ENCODE measurements at places on chromosomes 7 and 10.

DNA sequence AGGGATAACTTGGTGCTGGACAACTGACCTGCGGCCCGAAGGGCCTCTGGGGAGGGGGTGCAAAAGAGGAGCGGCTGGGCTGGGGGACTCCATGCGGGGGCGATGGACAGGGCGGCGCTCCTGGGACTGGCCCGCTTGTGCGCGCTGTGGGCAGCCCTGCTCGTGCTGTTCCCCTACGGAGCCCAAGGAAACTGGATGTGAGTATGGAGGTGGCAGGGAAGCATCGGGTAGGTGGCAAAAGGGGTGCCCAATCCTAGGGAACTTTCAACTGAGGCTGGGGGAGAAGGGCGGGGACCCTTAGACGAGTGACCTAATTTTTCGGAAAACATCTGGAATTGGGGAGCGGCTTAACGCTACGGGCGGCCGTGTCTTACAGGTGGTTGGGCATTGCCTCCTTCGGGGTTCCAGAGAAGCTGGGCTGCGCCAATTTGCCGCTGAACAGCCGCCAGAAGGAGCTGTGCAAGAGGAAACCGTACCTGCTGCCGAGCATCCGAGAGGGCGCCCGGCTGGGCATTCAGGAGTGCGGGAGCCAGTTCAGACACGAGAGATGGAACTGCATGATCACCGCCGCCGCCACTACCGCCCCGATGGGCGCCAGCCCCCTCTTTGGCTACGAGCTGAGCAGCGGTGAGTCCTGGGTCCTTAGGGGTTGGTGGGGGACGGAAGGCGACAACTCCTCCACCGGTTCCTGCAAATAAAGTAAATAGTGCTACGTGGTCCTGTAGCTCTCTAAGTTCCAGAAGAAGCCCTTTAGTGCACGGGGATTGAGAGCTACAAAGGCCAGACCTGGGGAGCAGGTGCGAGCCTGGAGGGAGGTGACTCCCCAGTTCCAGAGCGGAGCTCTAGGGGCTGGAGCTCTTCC lies 622 bp downstream of the WNT16 start:
- no peak for DNase-seq

- no peak for DNase-seq
Observed at GRCh38 chr7:118327174-118327573, 102.7 kb downstream of the ANKRD7 start.

GRCh38 chr7:4722960-4723630 lies 41.0 kb downstream of the FOXK1 start:
- no peak for DNase-seq

GRCh38 chr7:137110091-137110509 lies 233.4 kb downstream of the PTN start:
- peak; percentile 12 for DNase-seq

DNA sequence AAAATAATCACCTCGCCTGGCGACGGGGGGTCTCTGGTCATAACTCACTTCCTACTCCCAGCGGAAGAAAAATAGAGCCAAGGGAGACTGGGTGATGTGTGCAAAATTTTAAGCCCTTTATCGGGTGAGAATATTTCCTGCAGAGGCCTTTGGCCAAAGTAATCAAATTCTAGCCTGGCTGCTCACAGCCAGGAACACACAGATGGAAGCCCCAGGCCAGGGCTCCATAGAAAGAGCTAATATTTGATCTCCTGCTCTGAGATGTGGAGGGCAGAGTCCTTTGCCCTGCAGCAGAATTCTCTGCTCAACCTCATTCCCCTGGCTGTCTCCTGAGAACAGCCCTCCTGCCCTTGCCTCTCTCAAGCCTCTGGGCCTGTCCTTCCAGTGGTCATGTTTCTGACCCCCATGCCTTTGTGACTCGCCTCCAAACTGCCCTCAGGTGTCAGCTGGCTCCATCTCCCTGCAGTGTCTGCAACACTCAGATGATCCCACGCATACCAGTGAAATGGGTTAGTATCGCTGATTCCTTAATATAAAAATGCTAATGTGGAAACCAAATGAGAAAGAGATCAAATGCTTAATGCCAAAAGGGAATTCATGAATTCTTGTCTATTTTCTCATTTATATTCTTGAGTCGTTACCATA lies 34.5 kb downstream of the FRMD4A start:
- DNase-seq: no peak

DNA sequence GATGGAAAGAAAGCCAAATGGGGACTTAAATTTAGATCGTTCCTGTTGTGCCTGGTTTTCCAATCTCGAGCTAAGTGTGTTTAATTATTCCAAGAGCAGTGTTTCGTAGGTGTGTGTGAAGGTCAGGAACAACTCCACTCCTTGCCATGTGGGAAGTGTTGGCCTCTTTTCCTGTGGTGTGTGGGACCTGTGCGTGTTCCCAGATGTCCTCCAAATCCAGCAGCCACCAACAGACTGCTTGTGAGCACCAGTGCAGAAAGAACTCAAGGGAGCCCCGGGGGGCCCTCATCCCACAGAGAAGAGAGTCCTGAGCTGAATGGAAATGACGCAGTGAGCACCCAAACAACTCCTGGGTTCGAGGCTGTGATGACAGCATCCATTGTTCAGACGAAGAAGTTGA lies 227.7 kb downstream of the TMEM178B start:
- no peak for DNase-seq

GRCh38 chr7:68529221-68529620 lies 1069.1 kb upstream of the AUTS2 start:
- DNase-seq: no peak

DNA sequence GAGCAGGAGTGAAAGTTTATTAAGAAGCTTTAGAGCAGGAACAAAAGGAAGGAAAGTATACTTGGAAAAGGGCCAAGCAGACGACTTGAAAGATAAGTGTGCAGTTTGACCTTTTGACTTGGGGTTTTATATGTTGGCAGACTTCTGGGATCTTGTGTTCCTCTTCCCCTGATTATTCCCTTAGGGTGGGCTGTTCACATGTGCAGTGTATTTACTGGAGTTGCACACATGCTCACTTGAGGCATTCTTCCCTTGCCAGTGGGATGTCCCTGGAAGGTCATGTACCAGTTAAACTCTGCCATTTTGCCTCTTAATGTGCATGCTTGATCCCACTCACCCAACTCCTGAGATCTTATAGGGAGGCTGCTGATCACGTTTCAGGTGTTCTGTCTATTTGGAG lies 23.4 kb upstream of the ARHGAP12 start:
- DNase-seq: no peak

DNA sequence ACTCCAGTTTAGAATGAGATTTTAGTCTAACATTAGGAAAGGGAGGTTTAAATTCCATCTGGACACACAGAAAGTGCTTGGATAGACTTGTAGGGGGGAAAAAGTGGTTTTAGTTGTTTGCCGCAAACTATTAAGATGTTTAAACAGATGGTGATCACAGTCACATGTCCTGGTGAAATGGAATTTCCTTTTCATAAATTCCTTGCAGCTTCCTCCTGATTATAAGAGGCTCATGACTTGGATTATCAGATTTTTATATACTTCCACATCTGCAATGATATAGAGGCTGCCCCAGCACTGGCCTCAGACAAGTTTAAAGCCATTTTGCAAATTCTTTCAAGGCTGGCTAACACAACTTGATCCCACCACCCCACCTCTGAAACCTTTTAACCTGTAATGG lies 106.4 kb upstream of the ARMC3 start:
- peak; percentile 73 for DNase-seq

- DNase-seq: peak; percentile 87
Observed at GRCh38 chr7:155206318-155207020, 91.2 kb upstream of the INSIG1 start.

DNA sequence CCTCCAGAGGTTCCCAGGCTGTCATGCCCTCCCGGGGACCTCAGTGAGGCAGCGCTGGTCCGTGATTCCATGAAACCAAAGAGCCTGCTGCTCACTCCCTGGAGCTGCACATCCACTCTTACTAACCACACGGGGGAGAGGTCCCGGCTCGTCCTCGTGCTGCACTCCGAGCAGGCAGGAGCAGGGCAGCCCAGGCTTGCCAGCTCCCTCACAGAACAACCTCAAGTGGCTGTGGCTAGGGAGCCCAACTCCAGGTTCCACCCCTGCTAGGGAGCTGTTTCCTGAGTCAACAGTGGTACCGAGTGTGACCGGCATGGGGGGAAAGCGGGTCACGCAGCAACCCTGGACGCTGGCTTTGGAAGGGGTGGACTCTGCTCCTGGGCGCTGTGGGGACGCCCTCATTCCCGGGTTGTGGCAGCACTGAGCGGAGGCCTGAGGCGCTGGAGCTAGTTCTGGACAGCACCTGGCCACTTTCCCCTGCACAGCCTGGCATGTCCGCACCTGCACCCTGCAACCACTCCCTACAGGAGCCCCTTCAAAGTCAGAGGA lies 27.9 kb upstream of the PPP2R2D start:
- DNase-seq: no peak

GRCh38 chr7:76260171-76260703 lies 42.2 kb upstream of the HSPB1 start:
- no peak for DNase-seq

DNA sequence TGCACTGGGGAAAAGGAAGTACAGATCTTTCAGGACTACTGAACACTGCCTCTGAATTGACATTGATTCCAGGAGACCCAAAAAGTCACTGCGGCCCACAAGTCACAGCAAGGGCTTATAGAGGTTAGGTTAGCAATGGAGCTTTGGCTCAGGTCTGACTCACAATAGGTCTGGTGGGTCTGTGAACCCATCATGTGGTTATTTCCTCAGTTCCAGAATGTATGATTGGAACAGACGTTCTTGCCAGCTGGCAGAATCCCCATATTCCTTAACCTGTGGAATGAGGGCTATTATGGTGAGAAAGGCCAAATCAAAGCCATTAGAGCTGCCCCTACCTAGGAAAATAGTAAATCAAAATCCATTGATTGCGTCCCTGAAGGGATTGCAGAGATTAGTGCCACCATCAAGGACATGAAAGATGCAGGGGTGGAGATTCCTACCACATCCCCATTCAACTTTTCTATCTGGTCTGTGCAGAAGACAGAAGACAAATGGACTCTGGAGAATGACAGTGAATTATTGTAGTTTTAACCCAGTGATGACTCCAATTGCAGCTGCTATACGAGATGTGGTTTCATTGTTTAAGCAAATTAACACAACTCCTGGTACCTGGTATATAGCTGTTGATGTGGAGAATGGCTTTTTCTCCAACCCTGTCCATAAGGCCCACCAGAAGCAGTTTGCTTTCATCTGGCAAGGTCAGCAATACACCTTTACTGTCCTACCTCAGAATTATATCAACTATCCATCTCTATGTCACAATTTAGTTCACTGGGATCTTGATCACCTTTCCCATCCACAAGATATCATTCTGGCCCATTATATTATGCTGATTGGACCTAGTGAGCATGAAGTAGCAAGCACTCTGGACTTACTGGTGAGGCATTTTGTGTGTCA lies 44.5 kb upstream of the PIK3CG start:
- DNase-seq: no peak

GRCh38 chr7:151813445-151813844 lies 63.5 kb downstream of the PRKAG2 start:
- DNase-seq: no peak

- DNase-seq: peak; percentile 94
Observed at GRCh38 chr10:124943301-124944092, 1.6 kb downstream of the ZRANB1 start.

DNA sequence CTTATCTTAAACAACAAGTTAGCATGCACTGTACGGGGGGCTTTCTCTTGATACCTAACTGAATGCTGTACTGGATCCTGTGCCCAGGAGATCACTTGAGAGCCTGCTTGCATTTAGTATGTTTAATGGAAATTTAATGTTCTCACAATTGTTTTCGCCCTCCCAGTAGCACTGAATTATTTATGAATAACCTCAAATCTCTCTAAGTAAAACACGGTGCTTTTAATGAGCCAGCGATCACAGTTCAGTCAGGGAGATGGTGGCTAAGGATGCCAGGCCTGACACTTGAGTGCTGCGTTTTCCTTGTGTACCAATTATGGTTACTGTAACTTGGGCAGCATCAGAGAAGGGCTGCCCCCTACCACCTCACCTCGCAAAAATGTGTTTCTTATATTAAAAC lies 115.5 kb upstream of the ADARB2 start:
- DNase-seq: no peak

GRCh38 chr7:85114342-85114741 lies 72.5 kb downstream of the SEMA3D start:
- DNase-seq: no peak

DNA sequence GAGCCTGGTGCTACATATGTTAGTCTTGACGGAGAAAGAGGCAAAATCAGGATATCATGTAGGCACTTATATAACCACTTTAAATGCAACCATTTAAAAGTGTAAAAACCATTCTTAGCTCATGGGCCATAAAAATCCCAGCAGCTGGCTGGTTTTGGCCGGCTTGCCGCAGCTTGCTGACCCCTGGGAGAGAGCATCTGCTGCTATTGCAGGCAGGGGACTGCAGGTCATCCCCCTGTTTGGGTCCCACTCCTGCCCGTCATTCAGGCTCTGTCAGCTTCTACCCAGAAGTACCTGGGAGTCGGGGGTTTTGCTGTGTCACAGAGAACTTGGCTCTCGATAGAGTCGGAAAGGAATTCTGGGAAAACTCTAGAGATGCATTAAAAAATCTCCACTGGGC lies 187.4 kb downstream of the CUX1 start:
- no peak for DNase-seq

- DNase-seq: no peak
Observed at GRCh38 chr10:129914960-129915359, 49.1 kb downstream of the EBF3 start.

DNA sequence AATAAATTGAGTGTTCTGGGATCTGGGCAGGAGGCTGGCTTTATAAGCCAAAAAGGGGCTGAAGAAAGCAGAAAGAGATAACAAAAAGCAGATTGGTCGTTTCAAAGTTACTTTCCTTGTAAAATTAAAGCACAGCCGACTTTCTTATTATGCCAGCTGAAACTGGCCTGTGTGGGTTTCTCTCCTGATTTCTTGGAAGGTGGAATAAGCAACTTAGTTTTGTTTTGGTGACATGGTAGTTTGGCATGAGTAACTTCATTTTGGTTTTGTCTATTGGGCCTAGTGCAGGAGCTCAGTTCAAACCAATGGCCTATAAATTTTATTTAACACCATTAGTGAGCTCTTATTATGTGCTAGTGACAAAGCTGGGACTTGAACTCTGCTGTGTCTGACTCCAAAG lies 13.2 kb upstream of the DNAJC12 start:
- no peak for DNase-seq

DNA sequence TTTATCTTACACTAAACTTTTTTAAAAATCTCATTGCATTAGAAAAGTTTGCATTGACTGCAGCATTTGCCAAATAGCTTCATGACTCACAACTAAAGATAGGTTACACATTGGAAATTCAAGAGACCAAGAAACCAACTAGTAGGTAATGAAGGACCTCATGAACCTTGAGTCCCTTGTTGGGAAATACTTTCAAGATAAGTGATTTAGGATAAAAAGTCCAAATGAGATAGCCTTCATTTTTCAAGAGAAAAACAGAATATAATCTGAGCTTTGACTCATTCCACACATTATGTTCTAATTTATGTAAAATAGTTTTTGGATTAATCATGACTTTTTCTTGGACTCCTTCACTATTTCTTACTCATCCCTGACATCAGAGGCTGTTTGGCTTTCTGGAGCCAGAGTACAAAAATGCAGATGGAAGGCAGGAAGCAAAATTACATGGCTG lies 13.1 kb upstream of the LIPF start:
- peak; percentile 77 for DNase-seq

DNA sequence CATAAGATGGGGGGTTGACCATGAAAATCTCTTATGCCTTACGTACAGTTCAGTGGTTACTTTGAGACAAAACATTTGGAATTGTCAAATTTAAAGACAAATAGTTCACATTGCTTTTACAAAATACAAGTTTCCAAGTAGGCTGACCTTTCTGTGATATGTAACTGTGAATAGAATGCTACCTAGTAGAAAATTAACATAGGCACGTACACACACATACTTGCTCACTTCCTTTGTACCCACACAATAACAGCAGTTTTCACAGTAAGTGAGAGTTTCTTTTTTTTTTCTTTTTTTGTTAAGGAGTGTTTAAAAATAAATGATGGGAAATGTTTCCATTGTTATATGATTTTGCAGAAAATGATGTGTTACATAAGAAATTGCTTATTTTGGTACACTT lies 53.3 kb upstream of the SP8 start:
- no peak for DNase-seq
